ENCODE measurements at places on chromosomes 7 and 10.

- DNase-seq: no peak
Measured at GRCh38 chr7:134483296-134483695, 24.4 kb upstream of the AKR1B1 start.

DNA sequence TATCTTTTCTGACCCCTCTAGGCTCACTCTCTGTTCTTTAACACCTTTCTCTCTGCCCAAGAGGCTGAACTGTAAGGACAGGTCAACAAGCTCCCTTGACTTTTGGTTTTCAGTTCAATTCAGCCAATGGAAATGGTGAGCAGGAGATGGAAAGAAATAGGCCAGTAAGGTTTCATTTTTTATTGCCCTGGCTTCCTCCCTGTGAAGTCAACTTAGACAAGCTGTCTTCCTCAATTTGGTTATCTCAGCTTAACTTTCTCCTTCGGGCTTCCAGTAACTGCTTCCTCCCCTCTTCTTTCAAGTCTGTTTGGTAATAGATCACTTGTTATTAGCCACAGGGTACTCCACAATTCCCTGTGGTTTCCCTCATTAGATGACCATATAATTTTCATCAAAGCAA is 19.7 kb downstream of the LIPK start:
- no peak for DNase-seq

GRCh38 chr10:67487199-67487598 is 208.8 kb downstream of the CTNNA3 start:
- no peak for DNase-seq

DNA sequence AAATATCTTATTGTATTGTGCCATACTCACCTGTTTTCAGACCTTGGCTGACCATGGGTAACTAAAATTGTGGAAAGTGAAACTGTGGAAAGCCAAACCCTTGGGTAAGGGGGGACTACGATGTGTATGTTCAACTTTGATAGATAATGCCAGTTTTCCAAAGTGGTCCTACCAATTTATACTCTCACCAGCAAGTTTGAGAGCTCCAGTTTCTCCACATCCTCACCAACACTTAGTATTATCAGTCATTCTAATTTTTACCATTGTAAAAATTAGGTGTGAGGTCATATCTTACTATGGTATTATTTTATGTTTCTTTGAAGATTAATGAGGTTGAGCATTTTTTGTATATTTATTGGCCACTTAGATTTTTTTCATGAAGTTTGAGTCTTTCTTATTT is 346.9 kb upstream of the PODXL start:
- DNase-seq: no peak

DNA sequence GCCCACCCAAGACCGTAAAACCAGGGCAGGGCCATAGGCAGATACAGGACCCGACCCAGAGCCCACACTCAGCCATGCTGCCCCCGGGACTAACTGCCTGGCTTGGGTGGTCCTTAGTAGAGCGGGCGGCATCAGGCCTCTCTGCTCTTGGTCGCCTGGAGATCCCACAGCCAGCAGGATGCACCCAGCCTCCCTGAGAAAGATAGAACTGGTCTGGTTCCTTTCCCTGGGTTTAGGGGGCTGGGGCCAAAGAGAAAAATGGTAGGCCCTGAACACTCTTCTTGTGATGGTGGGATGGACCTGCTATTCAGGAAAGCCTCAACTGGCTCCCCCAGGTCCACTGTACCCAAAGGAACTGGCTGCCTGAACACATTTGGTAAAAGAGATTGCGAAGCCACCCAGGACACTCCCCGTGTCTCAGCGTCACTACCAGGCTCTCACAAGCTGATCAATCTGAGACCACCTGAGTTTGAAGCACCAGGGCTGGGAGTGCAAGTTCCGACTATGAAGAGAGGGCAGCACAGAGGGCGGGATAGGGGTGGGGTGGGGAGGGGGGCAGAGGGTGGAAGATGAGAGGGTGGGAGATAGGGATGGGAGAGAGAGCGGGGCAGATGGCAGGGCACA is 591.5 kb downstream of the DNAJB6 start:
- DNase-seq: no peak

GRCh38 chr7:129228633-129229032 is 3.8 kb downstream of the AHCYL2 start:
- no peak for DNase-seq

- DNase-seq: peak; percentile 77
Measured at GRCh38 chr7:155213955-155214740, 83.5 kb upstream of the INSIG1 start.

DNA sequence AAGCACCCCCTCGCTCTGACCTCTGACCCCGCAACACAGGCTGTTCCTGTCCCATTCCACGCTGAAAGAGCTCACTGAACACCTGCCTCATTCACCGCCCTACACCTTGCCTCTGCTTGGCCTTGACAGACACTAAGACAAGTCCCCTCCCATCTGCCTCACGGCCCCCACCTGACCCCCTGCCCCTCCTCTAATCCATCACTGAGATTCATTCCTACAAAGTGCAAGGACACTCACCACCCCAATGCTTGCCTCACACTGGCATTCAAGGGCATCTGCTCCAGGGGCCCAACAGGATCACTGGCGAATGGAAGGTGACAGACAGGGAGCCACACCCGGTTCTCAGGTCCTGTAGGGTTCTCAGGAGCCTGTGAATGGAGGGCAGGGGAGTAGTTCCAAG is 68.1 kb upstream of the NANOS1 start:
- no peak for DNase-seq

DNA sequence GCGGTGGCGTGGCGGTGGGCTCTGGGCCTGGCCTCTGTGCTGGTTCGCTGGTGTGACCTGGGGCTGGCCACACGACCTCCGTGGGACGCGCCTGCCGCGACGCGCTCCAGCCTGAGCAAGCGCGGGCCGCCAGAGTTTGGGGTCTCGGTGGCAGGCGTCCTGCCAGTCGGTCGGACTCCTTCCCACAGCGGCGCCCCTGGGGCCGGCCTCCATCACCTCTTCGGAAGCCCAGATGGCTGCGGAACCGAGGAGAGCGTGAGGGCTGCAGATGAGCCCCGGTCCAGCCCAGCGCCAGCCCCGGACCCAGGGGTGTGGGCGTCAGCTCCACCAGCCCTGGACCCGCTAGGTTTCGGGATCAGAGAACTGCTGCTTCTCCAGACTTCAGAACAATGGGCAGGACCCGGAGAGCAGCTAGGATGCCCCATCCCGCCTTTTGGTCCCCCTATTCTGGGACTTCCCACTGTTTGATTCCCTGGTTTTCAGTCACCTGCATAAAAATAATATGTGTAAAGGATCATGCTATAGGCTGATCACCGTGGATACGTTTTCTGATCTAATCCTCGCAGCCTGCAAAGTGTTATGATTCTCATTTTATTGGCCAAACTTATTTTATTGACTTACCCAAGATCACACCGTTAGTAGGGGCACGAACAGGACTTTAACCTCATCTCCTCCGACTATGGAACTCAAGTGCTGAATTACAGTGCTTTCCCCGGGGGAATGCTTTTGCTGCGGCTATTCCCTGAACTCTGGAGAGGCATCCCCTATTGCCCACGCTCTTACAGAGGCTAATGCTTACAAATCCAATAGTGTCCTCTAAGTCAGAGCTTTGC is 2.8 kb downstream of the CYP26C1 start:
- DNase-seq: no peak

DNA sequence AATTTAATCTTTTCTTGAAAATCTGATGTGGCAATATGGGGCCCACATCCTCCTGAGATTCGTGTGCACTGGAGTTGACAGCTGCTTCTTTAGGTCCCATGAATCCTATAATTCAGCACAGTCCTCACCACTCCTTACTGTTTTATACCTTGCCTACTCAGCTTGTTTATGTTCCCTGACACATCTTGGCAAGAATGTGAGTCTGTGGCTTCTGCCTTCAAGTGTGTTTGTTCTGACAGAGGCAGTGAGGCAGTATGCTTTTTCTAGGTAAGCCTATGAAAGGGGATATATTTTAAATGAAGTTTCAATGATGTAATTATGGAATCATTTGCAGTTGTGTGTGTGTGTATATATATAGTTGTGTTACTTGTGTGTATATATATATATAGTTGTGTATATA is 106.4 kb downstream of the AMPH start:
- DNase-seq: no peak

DNA sequence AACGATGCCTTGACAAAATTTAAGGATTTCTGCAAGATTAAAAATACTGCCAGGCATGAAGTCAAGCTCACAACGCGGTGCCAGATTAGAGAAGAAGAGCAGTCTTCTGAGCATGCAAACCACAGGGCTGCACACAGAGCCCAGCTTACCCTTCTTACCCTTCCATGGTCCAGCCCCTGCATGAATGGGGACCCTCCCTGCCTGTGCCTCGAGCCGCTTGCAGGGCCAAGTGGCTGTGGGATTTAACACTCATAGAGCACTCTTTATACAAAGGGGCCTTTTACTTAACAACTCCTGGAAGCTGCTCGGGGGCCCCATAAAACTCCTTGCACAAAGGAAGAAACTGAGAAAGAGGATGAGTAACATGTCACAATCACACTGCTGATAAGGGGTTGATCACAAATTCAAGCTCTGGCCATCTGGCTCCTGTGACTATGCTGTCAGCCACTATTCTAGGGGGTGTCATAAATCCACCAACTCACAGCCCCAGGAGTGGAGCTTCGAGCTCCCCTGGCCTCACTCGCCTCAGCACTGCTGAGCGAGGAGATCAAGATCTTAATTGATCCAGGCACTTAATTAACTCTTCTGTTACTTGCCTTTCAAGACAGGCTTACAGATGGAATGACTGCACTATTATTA is 514.8 kb downstream of the TNS3 start:
- DNase-seq: no peak

GRCh38 chr7:18212758-18213157 is 185.1 kb upstream of the PRPS1L1 start:
- DNase-seq: no peak

GRCh38 chr7:99713995-99714570 is 20.9 kb downstream of the CYP3A7 start:
- no peak for DNase-seq

GRCh38 chr7:93043385-93043985 is 74.3 kb downstream of the SAMD9 start:
- peak; percentile 70 for DNase-seq

DNA sequence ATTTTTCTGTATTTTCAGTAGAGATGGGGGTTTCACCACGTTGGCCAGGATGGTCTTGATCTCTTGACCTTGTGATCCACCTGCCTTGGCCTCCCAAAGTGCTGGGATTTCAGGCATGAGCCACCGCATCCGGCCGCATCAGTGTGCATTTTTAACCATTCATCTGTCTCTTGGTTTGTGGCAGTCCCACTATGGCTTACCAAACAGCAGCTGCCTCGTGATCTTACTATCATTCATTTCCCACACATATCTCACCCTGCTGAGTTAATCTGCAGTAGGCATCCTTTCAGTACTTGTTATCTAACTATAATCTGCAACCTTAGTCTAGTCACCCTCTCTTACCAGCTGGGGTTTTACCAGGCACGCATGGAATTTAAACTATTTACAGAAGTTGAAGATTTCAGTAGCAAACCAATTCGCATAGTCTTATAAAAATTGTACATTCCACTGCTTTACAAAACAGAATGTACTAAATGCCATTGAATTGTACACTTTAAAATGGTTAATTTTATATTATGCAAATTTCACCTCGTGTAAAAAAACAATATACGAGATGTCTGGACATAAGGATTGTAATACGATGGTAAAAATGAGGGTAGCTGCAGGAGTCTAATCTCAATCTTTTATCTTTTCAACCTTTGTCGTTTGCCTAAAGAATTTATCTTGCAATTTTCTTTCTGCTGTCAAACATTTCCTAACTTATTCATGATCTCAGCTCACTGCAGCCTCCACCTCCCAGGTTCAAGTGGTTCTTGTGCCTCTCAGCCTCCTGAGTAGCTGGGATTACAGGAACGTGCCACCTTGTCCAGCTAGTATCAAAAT is 4.6 kb upstream of the TBC1D12 start:
- no peak for DNase-seq

GRCh38 chr7:66679633-66680244 is 51.1 kb downstream of the KCTD7 start:
- no peak for DNase-seq

DNA sequence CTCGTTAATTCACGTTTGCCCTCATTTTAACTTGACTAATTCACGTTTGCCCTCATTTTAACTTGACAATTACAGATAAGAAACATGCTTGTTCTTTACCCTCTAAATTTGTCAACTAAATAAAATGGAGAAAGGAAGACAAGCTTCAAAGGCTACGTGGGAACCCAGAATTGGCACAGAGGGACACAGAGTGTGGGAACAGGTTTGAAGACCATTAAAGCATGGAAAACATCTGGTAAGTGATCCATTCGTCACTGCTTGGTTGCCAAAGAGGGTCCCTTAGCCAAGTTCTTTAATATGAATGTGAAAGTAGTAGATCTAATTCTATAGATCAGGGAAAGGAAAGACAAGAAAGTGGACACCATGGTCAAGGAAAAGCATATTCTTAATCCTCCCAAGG is 57.2 kb downstream of the ITIH5 start:
- no peak for DNase-seq

DNA sequence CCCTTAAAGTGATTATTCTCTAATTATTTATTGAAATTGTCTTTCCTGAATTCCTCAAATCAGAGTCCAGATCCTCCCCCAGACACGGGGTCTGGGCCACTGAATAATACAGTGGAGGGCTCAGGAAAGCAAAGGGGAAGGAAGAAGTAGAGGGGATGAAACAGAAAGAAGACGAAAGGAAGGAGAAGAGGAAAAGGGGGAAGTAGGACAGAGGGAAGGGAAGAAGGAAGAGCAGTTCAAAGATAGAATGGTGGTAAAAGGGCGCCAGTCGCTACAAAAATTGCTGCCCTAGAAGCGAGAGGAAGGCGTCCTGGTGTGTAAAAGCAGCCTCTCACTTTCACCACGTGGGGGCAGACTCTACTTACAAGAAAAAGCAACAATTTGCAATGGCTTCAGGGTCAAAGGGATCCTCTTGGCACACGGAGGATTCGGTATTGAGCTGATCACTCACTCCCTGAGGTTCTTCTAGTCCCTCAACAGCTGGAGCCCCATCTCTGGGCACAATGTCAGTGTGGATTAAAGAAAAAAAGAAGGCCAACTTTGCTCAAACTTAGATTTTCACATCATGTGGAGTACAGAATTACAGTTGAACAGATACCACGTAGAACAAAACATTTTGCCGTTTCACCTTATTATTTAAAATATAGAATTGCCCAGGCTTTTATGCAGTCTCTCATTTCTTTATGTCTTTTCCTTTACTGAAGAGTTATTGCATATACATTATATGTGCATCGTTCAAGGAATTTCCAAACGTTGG is 31.4 kb upstream of the NPVF start:
- peak; percentile 66 for DNase-seq

DNA sequence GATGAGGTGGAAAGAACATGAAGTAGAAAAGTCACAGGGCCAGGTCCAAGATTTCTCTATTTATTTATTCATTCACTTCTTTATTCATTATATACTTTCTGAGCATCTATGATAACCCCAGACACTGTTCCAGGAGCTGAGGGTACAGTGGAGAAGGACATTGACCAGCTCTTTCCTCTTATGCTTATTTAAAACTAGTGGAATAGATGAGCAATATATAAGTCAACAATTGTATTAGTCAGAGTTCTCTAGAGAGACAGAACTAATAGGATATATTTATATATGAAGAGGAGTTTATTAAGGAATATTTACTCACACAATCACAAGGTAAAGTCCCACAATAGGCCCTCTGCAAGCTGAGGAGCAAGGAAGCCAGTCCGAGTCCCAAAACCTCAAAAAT is 15.0 kb upstream of the GPR37 start:
- DNase-seq: no peak

GRCh38 chr10:122327237-122328206 is 47.0 kb upstream of the PLEKHA1 start:
- DNase-seq: no peak

GRCh38 chr10:67935223-67935622 is 50.8 kb downstream of the SIRT1 start:
- DNase-seq: no peak

GRCh38 chr7:1540776-1541271 is 10.3 kb downstream of the MAFK start:
- DNase-seq: no peak

GRCh38 chr7:2165610-2166594 is 66.8 kb downstream of the MAD1L1 start:
- no peak for DNase-seq
